Stimulated activated CD4-positive, alpha-beta T cell treated with anti-CD3 and anti-CD28 coated beads, Interleukin-12 subunit alpha, Interleukin-12 subunit beta, amount 100 ng/mL, for 4 hours (primary cell): ENCODE measurements at places on chromosomes 4 and X.

- DNase-seq: no peak
Measured at GRCh38 chr4:177770776-177771175, 328.5 kb upstream of the AGA start.

GRCh38 chr4:41329361-41329760 is 72.6 kb downstream of the UCHL1 start:
- no peak for DNase-seq

DNA sequence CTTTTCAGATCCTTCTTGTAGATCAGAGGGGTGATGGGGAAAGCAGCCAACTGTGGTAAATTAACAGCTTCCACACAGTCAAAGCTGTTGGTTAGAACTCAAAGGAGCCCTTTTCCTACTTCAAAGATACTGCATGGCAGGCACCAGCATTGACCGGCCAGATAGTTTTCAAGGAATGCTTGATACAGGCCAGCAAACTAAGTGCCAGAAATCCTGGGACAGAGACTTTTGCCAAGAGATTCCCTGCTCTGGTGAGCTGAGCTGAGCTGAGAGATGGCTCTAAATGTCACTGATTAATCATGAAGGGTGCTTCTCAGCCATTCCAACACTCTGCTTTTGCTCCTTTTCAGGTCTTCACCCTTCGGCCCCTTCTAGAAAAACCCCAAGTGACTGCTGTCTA is 131.6 kb upstream of the MED14 start:
- DNase-seq: no peak

- DNase-seq: no peak
Measured at GRCh38 chr4:133997436-133997835, 204.2 kb downstream of the PABPC4L start.

GRCh38 chr4:99654361-99654761 is 3.3 kb downstream of the C4orf54 start:
- DNase-seq: no peak

DNA sequence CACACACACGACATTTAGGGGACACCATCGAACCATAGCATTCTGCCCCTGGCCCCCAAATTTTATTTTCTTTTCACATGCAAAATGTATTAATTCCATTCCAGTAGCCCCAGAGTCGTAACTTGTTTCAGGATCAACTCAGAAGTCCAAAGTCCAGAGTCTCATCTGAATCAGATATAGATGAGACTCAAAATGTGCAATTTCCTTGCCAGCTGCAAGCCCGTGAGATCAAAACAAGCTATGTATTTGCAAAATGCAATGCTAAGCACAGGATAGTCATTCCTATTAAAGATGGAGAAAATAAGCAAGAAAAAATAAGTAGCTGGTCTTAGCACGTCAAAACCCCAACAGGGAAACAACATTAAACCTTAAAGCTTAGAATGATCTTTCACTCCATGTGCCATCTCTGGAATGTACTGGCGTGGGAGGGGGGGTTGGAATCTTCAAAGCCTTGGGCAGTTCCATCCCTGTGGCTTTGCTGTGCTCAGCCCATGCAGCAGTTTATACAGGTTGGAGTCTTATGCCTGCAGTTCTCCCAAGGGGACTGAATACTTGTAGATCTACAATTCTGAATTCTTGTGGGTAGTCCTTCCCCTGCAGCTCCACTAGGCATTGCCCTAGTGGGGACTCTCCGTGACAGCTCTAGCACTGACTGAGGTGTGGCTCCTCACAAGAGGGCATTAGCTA is 47.7 kb upstream of the SYTL5 start:
- no peak for DNase-seq
